Left renal cortex interstitium (tissue), 4 donors: ENCODE measurements at places on chromosomes 7 and 10.

DNA sequence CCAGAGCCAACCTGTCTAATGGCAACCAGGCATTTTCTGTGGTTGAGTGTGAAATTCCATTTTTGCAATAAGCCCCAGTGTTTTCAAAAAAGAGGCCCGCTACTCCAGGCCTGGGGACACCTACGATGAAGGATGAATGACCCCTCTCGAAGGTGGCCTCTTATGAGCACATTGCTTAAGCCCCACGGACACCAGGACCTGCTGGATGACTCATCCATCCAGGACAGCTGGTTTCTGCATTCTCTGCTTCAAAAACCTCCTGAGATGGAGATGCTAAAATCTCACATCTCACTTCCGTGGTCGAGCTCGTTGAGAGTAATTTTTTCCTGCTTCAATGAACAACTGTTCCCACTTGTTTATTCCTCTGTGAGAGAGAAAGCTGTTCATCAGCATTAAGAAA, 150.2 kb upstream of the FZD8 start:
- no peak for DNase-seq

- no peak for DNase-seq
Observed at GRCh38 chr7:43904533-43905208, 1.7 kb downstream of the URGCP start.

DNA sequence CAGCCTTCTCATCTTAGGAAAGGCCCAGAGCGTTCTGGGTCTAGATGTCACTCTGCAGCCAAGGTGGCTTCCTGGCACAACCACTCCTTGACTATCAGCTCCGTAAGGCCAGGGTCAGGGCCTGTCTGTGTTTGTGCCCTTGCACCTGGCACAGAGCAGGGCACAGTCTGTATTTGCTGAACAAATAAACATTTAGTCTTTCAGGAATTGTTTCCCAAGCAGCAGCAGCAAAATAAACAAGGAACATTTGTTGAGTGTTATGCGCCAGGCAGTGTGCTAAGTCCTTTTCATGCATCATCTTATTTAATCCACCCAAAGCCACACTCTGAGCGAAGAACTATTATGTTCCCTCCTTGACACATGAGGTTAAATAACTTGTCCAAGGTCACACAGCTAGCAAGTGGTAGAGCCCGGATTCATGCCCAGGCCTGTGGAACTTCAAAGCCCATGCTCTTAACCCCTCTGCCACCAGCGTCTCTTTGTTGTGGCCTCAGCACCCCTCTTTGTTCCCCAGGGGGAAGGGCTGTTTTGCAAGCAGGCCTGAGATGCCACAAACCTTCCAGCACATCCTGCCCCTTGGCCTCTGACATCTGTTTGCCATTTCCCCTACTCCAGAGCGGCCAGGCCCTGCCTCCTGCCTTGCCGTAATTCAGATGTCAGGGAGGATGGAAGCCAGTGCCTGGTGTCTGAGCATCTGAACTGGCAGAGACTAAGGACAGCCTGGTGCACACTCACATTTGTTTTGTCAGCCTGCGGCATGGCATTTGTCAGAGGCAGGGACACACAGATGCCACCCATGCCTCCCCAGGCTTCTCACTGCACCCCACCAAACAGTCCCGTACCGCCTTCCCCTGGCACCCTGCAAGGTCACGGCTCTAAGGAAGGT, 325.8 kb upstream of the ZMIZ1 start:
- no peak for DNase-seq

DNA sequence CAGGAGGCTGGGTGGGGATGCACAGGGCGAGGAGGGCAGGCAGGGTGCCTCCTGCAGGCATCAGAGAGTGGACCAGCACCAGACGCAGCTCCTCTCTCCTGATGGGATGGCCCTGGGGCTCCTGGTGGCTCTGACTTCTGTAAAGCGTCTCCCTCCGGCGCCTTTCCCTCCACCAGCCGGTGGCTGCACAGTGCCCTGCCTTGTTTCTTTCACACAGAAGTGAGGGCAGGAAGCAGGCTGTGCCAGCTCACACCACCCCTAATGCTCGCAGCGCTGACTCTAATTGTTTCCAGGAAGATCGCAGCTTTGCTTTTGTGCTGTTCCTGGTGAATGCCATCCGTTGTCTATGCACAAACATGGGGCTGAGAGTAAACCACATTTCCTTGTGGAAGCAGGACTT, 152.3 kb upstream of the LANCL2 start:
- no peak for DNase-seq

GRCh38 chr7:132248841-132249240, 327.4 kb downstream of the PLXNA4 start:
- DNase-seq: no peak

DNA sequence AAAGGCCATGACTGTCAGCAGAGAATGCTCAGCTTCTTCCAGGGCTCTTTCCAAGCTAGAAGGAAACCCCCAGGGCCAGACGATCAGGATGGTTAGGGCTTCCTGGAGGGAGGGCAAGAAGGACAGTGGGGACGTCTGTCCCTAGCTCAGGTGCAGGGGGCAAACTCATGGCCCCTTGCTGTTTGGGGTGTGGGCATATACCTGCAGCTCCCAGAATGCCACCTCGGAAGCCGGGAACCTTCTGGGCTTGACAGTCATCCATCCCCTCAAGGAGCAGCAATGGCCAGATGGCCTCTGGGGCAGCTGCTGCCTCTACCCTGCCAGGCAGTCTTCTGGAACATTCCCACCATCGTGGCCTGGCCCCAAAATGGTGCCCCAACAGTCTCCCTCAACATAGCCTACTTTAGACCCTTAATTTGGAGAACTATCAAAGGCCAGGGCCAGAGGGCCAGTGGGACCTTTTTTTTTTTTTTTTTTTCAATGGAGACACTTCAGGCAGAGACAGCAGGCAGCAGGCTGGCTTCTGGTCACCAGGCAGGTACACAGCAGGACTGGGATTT, 40.2 kb upstream of the ZMIZ1 start:
- DNase-seq: no peak

DNA sequence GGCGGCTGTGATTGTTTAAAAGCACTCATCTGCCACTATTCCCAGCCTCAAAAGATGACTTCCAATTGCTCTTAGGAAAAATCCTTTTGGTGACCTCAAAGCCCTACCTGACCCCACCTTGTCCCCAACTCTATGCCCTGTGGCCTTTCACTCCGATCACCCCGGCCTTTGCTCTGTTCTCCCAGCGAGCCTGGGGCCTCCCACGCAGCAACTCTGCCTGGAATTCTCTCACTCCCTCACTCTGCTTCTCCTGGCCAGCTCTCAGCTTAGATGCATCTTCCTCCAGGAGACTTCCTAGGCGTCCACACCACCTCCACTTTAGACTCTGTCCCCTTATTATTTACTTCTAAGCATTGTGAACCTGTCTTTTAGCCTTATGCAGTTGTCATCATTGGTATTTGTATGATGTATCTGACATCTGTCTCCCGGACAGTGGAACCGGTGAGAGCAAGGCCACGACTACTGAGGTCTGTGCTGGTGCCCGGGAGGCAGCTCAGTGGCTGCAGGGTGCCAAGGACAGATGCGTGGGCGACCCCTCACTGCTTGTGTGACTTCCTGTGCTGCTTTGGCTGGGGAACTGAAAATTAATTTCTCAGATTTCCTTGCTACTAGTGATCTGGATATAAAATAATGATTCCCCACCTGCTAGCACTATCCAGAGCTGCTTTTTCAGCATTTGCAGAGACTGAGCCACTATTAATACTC, 63.0 kb downstream of the PIP4K2A start:
- DNase-seq: no peak

DNA sequence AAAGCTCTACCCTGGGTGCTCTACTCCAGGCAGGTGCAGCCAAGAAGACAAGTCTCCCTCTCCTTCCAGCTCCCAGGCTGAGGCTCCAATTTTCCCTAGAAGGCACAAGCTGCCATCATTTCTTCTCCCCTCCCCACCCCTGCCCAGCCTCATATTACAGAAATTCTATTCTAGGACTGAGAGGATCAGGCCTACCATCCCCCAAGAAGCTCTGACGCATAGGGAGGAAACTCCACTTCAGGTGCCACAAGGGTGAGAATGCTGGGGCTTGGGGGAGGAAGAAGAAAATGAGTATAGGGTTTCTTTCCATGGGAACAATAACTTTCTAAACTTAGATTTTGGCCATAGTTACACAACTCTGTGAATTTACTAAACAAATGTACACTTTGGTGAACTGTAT, 35.3 kb downstream of the FEZF1 start:
- no peak for DNase-seq

DNA sequence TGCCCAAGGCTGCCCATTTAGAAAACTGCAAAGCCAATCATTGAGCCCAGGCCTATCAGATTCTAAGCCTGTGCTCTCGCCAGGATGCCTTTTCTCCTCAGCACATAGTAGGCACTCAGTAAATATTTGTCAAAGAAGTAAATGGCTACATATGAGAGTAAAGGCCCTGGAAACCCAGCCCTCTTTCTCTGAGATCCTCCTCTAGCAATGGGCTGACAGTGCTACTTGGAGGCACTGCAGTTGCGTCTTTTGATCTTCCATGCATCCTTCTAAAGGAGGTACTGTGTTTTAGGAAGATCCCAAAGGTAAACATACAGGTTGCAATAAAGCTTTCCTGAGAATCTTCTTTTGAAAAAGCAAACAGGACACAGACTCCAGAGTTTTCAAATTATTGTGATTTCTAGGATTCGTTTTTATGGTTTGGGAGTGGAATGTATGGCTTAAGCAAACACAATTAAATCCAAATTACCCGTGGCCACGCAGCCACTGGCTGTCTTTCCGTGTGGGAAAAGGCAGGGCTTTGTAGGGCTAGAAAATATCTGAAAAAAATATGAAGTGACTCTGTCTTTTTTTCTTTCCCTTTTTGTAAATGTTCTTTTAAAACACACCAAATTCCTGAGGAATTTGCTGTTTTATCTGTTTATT, 151.3 kb upstream of the BMPER start:
- no peak for DNase-seq

DNA sequence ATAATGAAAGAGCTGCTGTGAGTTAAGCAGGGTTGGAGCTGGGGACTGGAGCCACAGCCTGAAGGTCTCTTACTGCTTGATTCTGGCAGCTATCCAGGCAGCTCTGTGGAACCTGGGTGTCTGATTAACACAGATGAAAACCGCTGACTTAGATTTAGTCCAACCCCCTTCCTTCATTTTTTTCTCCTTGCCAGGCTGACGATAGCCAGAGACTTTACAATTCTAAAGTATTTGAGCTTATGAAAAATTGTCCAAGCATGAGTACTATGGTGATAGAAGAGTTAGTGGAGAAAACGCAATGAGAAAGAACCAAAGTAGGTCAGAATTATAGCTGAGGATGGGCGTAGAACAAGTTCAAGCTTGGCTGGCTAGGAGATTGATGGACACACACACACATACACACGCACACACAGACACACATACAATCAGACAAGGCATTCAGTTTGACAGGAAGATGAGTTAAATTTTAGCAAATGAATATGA, 13.5 kb upstream of the GPR85 start:
- DNase-seq: no peak

- no peak for DNase-seq
Observed at GRCh38 chr10:75910032-75910431, 478.6 kb downstream of the LRMDA start.

GRCh38 chr10:13589316-13589715, 2.6 kb downstream of the PRPF18 start:
- DNase-seq: no peak

DNA sequence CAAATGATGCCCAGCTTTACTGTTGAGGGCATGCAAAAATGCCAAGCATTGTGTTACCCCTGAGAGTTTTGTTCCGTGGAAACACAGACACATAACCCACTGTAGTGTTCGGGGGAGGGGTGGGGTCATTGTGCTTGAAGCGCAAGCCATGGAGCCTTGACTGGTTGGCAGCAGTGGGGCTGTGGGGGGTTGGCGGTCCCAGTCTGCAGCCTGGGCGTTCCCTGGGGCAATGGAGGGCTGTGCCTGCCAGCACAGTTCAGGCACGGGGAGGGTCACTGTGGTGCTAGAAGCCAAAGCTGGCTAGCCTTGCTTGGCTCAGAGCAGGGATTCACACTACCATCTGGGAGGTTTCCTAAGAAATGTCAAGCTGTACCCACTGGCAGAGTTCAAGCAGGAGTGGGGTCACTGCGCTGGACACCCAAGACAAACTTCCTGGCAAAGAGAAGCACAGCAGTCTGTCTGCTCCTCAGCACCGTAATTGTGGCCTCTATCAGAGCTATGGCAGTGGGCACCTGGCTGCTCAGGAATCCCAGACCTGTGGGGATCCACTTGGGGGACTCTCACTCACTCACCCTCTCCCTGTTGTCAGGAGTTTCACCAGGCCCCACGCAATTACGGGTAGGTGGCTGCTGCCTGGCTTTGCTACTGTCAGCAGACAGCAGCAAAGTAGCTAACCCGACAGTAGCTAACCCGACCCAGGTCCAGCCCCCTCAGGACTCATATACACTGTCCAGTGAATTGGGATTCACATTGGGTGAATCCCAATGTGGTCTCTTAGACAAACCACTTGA, 292.4 kb downstream of the ZWINT start:
- no peak for DNase-seq

GRCh38 chr10:33290321-33291052, 44.0 kb downstream of the NRP1 start:
- no peak for DNase-seq

DNA sequence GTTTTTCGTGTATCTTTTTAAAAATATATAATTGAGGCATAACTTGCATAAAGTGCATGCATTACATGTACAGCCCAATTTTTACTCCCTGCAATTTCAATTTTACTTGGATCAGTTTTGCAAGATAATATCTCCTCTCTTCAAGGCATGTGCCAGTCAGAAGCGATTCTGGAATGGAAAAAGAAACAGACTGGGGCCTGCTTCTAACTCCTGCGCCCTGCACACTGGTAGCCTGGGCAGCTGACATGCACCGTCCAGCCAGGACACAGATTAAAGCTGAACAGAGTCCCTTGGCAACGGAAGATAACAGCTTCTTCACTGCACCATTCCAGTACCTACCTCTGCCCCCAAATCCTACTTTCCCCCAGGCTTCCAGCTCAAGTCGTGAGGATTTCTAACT, 182.1 kb downstream of the FAM107B start:
- DNase-seq: no peak

GRCh38 chr7:44823255-44823781, 24.6 kb downstream of the H2AZ2 start:
- DNase-seq: no peak

DNA sequence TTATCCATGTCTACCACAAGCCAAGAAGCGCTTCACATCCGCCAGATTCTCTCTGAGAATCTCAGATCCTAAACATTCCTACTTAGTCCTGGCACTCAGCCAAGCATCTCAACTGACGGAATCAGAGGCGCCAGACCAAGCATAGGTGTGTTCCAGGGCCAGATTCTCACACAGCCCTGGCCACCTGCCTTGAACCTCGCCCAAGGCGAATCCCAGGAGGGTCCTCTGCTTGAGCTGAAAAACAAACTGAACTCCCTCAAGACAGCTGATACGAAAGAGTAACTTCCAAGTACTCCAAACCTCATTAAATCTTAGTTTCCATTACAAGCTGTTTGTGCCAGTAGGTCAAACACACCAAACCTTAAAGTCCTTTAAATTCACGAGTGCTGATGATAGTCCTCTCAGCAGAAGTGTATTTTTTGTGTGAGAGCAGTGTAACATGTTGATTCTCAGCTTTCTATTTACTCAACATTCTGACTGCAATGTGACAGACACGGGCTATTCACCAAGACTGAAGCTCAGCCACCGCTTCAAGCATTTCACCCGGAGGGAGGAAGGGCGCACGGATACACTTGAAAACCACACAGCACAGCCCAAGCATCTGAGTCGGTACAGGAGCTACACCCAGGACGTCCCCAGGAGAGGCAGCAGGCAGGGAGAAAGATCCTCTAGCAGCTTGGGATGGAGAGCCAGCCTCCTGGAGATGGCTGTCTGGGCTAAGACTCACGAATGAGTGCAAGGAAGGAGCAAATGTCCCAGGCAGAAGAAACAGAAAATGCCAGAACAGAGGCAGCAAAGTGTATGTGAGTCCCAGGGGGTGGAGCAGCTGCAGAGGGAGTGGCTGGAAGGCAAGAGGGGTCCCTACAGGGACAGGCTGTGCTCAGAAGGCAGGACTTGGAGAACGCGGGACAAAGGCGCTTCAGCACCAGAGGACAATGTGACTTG, 6.0 kb downstream of the PARD3 start:
- no peak for DNase-seq
